ENCODE measurements at places on chromosomes 3 and 15.
A peak's percentile ranks its signal among the peaks of the same experiment; 100 is the strongest.

- DNase-seq, result no peak
Observed at GRCh38 chr3:100093831-100094230, 20.5 kb downstream of the FILIP1L start.

- peak; percentile 28 for DNase-seq
Observed at GRCh38 chr15:75455982-75456531, 4.6 kb upstream of the SIN3A start.

DNA sequence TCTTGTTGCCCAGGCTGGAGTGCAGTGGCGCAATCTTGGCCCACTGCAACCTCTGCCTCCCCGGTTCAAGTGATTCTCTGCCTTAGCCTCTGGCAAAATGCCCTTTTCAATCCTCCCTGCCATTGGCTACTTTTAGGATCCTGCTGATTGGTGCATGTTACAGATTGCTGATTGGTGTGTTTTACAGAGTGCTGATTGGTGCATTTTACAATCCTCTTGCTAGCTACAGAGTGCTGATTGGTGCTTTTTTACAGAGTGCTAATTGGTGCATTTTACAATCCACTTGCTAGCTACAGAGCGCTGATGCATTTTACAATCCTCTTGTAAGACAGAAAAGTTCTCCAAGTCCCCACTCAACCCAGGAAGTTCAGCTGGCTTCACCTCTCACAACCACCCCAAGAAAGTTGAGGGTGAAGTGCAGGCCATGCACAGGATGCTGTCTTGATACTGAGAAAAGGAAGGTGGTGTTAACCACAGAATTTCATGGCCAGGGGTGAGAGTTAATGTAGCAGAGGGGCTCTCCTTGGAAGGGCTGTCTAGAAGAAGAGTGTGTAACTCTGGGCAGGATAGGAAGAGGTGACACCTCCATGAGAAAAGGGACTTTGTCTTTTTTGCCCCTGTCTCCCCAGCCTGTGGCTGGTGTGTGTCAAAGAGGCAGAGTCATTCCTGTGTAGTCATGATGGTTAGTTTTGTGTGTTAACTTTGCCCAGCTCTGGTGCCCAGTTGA lies 145.9 kb downstream of the APBA2 start:
- no peak for DNase-seq

DNA sequence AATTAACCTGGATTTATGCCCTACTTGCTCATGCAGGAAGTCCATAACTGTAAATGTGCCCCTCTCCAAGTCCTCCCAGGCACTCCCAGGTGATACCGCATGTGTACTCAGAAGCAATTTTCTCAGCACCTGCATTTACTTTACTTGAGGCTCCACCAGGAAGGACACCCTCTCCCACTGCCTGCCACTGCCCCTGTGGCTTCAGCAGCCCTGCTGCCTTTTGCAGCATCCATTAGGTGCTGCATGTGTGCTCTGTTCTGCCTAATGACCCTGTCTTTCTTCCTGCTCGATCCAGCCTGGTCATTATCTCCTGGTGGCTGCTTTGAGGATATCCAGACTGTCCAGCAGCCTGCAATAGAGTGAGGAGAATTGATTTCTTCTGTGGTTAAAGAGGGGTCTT lies 107.6 kb upstream of the SEMA6D start:
- DNase-seq, result no peak

GRCh38 chr3:65277798-65278197 lies 590.0 kb upstream of the ADAMTS9 start:
- no peak for DNase-seq

- no peak for DNase-seq
Observed at GRCh38 chr3:56025326-56025725, 442.9 kb downstream of the ERC2 start.

- no peak for DNase-seq
Observed at GRCh38 chr3:103218793-103219192, 784.0 kb downstream of the ZPLD1 start.

DNA sequence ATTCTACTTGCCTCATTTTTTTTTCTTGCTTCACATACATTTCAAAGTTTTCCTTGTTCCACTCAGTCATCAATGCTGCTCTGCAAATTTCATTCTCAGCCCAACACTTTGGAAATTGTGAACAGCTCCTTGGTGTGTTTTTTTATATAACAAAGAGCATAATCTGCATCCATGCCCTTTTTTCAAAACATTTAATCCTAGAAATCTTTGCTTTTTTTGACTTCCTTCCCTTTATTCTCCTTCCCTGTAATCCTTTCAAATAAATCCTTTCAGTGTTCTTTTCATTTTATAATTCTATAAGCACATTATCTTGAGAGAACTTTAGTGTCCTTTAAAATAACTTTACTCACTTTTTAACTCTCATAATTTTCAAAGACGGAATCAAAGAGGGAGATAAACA lies 1150.8 kb downstream of the SI start:
- no peak for DNase-seq

- no peak for DNase-seq
Observed at GRCh38 chr3:123343296-123344174, 105.4 kb downstream of the ADCY5 start.

GRCh38 chr3:158753854-158754253 lies 21.6 kb upstream of the RARRES1 start:
- no peak for DNase-seq

- DNase-seq, result no peak
Observed at GRCh38 chr3:14301558-14301957, 100.8 kb upstream of the SLC6A6 start.

DNA sequence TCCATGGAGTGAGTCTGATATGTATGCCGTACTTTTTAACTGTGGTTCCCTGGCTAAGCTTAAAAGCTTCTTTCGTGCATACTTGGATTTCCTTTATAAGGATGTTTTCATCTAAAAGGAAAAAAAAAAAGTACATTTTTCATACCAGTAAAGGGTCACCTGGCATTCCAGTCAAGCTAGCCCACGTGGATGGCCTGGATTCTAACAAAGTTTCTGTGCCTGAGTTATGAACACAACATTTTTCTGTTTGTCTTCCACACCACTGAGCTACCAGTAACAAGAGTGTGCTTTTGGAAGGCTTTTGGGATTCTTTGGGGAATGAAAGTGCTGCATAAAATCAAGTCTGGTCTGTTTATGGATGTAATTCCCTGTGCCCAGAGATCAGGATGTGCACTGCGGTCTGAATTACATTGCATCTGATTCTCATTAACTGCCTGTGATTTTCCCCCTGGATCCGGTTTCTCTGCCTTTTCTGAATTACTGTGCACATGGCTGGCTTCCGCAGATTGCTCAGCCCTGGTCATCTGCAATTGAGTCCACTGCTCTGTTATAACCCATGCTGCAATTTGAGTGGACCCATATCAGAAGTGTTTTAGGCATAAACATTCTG lies 38.2 kb upstream of the MAGI1 start:
- DNase-seq, result no peak

- DNase-seq, result no peak
Observed at GRCh38 chr3:172103724-172104123, 64.3 kb downstream of the FNDC3B start.

GRCh38 chr3:120224237-120224636 lies 60.8 kb downstream of the GPR156 start:
- DNase-seq, result no peak

DNA sequence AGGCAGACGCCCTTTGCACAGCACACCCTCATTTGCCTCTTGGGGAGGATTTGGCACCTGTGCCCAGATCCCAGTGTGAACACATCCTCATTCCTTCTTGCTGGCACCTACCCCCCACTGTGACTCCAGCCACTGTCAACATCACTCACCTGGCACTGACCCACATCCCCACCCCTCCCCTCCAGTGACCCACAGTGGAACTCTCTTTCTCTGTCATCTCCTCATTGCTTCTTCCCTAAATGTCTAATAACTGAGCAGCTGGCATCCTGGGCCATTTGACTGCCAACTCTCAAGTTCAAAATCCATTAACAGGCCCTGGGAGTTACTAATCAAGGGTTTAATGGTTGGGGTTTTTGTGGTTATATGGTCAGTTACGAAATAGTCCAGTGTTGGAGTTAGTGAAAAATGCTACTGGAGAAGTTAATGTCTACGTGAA lies 14.4 kb downstream of the SNAPC5 start:
- DNase-seq, result no peak

DNA sequence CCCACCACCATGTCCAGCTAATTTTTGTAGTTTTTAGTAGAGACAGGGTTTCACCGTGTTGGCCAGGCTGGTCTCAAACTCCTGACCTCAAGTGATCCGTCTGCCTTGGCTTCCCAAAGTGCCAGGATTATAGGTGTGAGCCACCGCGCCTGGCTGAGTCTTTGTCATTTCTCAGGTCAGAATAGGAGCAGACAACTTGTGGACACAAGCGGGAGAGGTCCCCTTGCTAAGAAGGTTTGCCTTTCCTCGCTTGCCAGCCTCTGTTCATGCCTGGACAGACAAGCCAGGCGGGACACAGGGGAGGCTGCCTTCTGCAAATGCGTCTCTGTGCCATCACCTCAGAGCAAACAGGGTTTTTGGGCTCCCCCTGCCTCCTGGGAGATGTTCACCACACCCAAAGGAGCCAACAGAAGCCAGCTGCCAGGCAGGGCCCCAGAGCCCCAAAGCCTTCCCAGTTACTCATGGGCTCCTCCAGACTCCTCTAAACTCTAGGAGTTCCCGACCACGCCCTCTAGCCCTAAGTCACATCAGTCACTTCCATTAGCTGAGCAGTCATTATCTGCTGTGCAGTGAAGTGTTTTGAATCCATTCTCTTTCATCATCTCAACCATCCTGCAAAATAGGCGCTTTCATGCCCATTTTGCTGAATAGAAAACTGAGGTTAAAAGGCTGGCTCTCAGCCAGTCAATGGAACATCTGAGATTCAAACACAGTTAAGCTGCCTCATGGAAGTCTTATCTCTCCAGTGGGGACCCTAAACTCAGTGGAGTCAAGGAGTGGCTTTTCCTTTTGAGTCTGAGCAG lies 245.0 kb downstream of the UACA start:
- DNase-seq, result no peak

DNA sequence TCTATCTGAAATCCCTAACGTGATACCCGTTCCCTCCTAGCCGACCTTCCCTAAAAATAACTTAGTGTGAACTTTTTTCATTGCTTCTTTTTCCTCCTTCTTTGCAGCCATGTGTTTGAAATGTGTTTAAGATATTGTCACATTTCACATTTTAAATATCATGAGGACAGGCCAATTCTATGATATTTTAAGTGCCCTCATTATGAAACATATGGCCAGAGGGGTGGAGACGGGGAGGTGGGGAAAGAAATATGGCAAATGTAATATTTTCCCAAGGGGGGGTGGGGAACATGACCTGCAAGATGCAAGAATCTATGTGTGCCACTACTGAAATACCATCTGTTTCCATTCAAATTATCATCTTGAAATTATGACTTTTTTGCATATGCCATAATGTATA lies 1039.2 kb downstream of the AGBL1 start:
- DNase-seq, result no peak

GRCh38 chr15:65757256-65757655 lies 34.8 kb downstream of the DENND4A start:
- no peak for DNase-seq

DNA sequence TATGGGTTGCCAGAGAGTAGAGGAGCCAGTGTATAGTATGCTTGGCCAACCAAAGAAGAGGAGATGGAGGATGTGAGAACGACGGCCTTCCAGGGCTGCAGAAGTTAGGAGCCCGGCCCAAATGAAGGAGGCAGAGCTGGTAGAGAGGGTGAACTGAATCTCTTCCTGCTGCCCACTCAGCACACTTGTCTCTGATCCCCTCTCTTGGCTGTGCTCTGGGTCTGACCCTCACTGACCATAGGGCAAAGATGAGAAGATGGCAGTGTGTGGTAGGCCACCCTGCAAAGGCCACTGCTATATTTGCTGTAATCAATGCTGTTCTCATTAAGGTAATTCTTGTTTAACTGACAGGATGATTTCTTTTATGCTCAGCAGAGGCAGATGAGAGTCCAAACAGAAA lies 256.0 kb downstream of the OCA2 start:
- DNase-seq, result no peak

GRCh38 chr3:131846296-131846924 lies 188.4 kb downstream of the CPNE4 start:
- DNase-seq, result no peak

All from stimulated activated CD4-positive, alpha-beta T cell treated with anti-CD3 and anti-CD28 coated beads, Interleukin-1b, Interleukin-23, amount 100 ng/mL, for 4 hours (primary cell).